PC-9 (cell line): ENCODE measurements at places on chromosomes 16 and 17. TPM values are rescaled to one million over a fixed set of nuclear protein-coding genes. Genes with fewer than 3 reads are reported as not detected.
A peak's percentile ranks its signal among the peaks of the same experiment; 100 is the strongest.

GRCh38 chr16:1374418-1375297 lies 22.9 kb downstream of the GNPTG start:
- DNase-seq, result no peak

- DNase-seq, result no peak
Observed at GRCh38 chr16:25065899-25066298, 45.6 kb upstream of the LCMT1 start.

DNA sequence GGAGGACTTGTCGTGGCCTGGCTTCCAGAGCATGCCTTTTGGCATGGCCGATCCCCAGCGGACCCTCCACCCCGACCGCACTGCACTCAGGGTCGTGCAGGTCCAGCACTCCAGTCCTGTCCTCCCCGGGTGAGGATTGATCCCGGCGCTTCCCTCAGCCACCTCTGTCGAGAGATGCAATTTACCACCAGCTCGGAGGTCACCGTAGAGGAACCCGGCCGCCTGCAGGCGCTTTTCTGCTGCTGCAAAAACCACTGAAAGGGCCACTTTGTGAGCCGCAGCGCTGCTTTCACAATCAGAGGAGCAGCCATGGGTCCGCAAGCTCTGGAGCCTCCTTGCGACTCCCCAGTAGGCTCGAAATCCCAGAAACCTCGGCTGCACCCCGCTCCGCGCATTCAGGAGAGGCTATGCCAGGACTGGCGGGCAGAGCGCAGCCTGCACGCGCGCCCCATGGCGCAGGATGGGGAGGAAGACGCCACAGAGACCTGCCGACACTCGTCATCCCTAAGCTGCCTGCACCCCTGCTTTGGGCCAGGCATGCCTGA lies 134.2 kb downstream of the HS3ST2 start:
- DNase-seq, result no peak

GRCh38 chr16:56191835-56192634 lies 746 bp downstream of the GNAO1 start:
- DNase-seq, result no peak

DNA sequence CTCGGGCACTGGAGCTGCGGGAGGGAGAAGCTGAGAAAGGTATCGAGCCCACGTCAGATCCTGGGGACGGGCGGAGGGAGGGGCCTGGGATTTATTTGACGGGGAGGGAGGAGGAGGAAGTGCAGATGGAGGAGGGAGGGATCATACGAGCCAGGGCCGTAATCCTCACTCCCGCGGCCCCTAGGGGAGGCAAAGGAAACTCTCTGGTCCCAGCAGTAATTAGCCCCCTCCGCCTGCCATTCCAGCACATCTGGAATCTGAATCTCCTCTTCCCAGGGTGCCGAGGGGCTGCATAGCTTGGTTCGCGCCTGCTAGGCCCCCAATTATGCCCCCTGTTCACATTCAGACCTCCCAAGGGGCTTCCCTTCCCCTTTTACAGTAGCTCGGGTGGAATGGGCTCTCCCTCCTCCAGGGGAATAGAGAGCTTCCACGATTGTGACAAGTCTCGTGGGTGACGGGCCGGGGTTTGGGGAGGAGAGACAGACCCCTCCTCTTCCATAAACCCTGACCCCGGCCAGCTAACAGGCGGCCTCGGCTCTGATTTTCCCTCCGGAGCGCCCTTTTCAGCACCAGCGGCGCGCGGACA lies at the start of gene SEZ6L2:
Gene SEZ6L2 (minus strand): TSS at position 35 of the 586 bp plus-strand sequence. CDS start 531 bp downstream, outside the sequence.
- DNase-seq, result peak; percentile 91

DNA sequence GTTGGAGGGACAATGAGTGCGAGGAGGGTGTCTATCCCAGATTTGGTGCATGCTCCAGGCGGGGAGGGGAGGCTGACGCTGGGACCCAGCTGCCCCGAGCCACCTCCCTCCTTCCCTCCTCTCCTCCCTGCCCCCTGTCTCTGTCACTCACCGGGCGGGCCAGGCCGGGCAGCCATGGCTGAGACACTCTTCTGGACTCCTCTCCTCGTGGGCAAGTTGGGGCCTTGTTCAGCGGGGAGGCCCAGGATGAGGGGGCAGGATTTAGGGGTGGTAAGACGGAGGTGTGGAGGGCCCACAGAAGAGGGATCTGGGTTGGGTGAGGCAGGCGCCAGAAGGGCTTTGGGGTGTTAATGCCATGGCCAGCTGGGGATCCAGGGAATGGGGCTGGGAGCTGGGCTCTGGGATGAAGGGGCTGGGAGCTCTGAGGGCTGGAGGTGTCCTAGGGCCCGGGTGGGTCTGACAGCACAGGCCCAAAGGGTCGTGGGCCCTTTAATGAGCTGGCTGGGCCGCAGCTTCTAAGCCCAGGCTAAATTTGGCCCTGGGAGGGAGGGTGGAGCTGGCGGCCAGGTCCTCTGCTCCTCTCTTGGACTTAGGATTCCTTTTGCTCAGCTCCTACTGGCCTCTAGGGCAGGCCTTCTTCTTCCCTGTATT lies at the start of gene SGCA:
Gene SGCA (plus strand): TSS at position 139 of the 651 bp plus-strand sequence. CDS start 36 bp downstream, at position 175.
- no peak for DNase-seq

- no peak for DNase-seq
Observed at GRCh38 chr16:11252482-11252931, 3.5 kb downstream of the SOCS1 start.

- peak; percentile 48 for DNase-seq
Observed at GRCh38 chr17:50210240-50211225, 9.1 kb upstream of the COL1A1 start.

- DNase-seq, result no peak
Observed at GRCh38 chr16:88412766-88413165, 30.0 kb downstream of the ZNF469 start.

- no peak for DNase-seq
Observed at GRCh38 chr16:23055481-23055880, 93.8 kb downstream of the USP31 start.

DNA sequence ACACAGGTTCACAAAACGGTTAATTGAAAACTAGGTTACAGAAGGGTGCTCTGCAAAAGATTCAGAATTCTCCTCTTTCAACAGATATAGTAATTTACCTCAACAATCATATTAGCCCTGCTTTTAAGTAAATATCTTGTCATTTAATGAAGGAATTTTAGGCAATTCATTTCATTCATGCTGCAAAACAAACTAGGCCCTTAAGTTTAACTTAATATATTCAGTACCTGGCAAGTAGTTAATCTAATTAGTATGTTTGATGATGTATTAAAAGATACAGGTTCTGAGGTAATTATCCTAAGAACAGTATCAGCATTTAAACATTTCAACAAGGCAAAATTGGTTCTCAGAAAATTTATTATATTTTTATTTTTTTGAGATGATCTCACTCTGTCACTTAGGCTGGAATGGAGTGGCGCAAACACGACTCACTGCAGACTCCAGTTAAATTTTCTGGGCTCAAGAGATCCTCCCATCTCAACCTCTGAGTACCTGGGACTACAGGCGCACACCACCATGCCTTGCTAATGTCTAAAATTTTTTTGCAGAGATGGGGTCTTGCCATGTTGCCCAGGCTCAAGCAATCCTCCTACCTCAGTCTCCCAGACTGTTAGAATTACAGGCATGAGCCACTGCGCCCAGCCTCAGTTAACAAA lies 44.9 kb downstream of the SMURF2 start:
- DNase-seq, result no peak

DNA sequence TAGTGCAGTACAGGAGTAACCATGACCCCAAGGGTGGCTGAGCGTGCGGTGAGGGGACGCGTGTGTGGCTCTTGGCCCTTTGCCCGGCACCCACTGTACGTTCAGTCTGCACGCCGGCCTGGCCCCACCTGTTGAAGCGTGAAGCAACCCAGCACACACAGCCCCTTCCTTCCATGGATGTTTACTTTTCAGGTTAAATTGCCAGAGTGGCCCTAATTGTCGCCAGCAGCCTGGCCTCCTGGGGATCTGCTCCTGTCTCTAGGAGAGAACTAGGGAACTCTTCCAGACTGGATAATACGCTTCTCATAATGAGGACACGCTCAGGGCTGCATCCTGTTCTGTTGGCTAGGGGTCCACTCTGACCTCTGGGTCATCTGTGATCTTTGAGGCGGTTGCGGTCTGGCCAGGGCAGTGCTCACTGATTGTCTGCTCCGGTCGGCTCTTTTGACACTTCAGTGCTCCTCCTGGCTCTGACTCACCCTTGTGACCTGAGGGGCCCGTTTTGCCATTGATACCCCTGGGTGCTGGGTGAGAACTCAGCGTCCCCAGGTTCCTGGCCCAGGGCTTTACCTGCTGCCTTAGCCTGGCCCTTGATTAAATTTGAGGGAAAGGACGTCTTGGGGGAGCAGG lies 27.7 kb downstream of the TPSG1 start:
- no peak for DNase-seq

- no peak for DNase-seq
Observed at GRCh38 chr17:74187761-74188160, 15.7 kb upstream of the RPL38 start.

- no peak for DNase-seq
Observed at GRCh38 chr16:87674419-87674818, 72.1 kb downstream of the JPH3 start.

GRCh38 chr16:89693931-89694783 lies 7.3 kb downstream of the SPATA2L start:
- no peak for DNase-seq

The NACA2 gene
- not detected in 2 replicates for total RNA-seq

The ATP2A1 gene
- 8.3 and 10.7 TPM in 2 replicates for total RNA-seq
